ENCODE measurements at places on chromosomes 4 and X.

DNA sequence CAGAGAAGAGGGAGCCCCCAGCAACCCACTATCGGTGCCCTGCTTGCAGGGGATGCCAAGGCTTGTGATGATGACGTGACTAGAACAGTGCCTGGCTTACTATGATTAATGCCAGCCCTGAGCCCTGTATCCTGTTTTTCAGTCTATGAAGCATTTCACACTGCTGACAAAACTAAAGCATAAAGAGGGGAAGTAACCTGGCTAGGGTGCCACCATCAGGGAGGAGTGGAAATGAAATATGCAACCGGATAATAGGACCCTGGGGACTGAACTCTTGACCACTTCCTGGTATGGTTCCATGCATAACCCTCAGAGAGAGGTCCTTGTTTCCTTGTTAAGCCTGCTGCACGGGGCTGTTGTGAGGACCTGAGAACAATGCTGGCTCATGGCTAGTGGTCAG is 50.3 kb downstream of the MED28 start:
- DNase-seq, result no peak

- DNase-seq, result no peak
These were observed 1826.0 kb downstream of the STIM2 start for GRCh38 chr4:28686618-28687017.

DNA sequence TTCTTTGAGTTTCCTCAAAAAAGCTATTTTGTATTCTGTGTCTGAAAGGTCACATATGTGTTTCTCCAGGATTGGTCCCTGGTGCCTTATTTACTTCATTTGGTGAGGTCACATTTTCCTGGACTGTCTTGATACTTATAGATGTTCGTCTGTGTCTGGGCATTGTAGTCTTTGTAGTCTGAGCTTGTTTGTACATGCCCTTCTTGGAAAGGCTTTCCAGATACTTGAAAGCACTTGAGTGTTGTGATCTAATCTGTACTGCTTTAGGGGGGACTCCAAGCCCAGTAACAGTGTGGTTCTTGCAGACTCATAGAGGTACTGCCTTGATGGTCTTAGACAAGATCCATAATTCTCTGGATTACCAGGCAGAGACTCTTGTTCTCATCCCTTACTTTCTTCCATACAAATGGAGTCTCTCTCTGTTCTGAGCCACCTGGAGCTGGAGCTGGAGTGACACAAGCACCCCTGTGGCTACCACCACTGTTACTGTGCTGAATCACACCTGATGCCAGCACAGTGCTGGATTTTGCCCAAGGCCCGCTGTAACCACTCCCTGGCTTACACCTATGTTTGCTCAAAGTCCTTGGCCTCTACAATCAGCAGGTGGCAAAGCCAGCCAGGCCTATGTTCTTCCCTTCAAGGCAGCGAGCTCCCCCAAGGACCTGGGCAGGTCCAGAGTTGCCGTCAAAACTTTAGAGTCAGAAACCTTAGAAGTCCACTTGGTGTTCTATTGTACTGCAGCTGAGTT is 72.3 kb upstream of the EFHC2 start:
- DNase-seq, result no peak

DNA sequence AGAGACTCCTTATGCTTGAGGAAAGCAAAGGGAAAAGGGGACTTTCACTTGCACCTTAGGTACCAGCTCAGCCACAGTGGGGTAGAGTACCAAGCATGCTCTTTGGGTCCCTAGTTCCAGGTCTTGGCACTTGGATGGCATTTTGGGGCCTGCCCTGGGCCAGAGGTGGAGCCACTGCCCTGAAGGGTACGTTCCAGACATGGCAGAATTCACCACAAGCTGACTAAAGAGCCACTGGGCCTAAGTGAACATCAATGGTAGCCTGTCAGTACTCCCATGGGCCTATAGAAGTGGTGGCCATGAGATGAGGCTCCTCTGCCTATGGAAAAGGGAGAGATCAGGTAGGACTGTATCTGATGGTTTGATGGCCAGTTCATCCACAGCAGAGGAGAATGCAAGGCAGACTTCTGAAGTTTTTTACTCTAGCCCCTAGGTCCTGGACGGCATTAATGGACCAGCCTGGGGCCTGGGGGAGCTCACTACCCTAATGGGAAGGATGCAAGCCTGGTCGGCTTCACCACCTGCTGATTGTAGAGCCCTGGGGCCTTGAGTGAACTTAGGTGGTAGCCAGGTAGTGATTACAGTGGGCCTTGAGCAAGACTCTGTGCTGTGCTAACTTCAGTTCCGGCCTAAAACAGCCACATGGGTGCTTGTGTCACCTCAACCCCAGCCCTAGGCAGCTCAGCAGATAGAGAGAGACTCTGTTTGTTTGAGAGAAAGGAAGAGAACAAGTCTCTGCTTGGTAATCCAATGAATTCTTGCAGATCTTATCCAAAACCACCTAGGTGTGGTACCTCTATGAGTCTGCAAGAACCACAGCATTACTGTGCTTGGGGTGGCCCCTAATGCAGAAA is 19.8 kb upstream of the HSFX4 start:
- DNase-seq, result no peak

- no peak for DNase-seq
These were observed 20.8 kb downstream of the ATP5ME start for GRCh38 chr4:653080-653821.

DNA sequence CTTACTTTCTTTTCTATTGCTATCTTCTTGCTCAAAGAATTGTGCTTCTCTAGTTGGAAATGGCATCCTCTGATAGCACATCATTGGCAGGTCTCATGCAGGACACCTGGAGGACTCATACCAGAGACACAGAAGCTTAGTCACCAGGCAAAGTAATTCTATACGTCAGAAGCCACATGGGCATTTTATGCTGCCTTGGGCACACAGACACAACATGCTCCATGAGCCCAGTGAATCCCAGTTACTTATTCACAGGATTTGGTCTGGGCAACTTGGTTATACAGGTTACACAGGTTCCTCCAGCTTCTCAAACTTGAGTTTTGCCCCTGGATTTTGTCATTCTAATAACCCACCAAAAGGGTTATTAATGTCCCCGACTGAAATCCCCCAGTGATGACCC is 7.1 kb downstream of the RASSF6 start:
- DNase-seq, result no peak

DNA sequence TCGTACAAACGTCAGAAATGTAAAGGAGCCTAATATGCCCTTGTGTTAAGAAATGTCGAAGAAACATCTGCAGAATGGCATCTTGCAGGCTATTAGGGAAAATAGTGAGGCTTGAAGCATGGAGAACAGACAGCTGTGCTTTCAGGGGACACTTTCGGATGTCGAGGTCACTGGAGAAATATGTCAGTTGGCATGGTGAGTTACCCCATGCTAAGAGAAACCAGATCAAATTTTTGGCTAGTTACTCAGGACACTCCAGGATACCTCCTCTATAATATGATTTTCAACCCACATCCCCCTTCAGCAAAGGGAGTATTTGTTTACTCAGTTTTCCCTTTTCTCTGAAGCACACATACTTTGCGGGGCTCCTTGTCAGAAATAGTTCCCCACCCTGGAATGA is 171.4 kb downstream of the GPC3 start:
- no peak for DNase-seq

- no peak for DNase-seq
These were observed 17.5 kb upstream of the MSANTD1 start for GRCh38 chr4:3231471-3231870.

DNA sequence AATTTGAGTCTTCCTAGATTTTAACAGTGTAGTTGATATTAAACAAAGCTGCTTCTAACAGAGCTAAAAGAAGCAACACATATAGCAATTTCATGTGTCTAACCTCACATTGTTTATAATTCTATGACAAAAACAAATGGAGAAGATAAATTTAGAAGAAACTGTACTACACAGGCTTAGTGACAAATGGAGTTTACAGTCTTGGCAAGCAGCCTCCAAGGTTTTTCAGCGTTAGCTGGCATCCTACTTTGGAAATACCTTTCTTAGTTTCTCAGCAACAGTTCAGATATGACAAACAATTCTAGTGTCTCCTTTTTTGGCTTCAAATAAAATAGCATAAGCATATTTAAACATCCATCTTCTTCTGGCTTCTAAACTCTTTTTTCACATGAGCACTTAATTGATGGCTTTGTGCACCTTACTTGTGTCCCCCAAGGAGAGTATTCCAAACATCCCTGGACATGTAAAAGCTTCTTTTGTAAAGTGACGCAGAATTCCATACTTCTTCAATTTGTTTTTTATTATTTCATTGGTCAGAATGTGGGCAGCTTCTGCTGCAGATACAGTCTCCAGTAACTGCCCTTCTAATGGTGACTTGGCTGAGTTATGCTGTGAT is 249.8 kb downstream of the ANTXR2 start:
- DNase-seq, result no peak

GRCh38 chrX:43573441-43574015 is 82.6 kb upstream of the MAOA start:
- DNase-seq, result no peak

GRCh38 chr4:173782660-173783059 is 252.6 kb upstream of the HAND2 start:
- no peak for DNase-seq

- peak; percentile 54 for DNase-seq
These were observed 3.7 kb upstream of the C4orf36 start for GRCh38 chr4:86895692-86896488.

DNA sequence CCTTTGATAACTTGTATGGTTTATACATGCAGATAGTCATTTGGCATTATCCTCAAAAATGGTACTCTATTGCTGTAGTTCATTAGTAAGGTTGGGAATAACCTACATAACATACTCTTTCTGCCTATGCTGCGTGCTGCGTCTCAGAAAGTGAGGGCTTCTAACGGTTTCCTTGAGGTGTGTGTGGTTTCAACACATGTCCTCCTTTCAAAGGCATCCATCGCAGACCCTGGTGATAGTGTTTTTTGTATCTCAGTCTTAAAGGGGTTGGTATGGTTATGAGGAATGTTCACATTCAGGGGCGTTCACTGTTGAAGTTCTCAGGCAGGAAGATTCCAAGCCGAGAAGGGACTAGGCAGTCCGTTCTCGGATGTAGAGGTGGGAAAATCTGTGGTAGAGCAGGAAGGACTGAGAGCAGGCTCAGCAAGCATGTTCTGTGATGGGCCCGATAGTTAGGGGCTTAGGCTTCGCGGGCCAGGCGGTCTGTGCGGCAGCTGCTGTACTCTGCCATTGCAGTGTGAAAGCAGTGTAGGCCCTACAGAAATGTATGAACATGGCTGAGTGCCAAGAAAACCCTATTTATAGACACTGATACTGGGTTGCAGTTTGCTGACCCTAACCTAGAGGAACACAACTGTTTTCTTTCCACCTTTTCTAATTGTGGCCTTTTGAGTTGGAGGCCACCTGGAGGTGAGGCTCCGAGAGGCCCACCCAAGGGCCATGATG is 123.2 kb downstream of the GPR143 start:
- DNase-seq, result peak; percentile 5

DNA sequence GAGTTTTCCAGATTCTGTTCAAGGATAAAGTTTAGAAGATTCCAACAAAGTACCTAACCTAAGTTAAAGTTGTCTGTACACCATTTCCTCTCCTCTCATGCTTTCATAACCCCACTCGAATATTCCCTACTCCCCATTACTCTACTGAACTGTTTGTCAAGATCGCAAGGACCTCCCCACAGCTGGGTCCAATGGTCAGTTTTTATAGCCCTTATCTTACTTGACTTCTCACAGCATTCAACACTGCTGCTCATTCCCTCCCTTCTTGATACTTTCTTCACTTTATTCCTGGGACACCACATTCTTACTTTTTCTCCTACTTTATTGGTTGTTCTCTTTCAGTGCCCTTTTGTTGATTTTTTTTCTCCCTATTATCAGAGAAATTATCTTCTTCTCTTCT is 30.9 kb downstream of the QDPR start:
- DNase-seq, result no peak
